ENCODE measurements at places on chromosomes 11 and 22. TPM values are rescaled to one million over a fixed set of nuclear protein-coding genes. Genes with fewer than 3 reads are reported as not detected.

LRRC51 gene
- 3.9 TPM for total RNA-seq

OR51B4 gene
- not detected for total RNA-seq

MMP11 gene
- total RNA-seq = 6.6 TPM

NAGA gene
- 14.4 TPM for total RNA-seq

LDLRAD3 gene
- 38.8 TPM for total RNA-seq

MPEG1 gene
- not detected for total RNA-seq

- no peak for DNase-seq
Measured at GRCh38 chr11:122360875-122361274, 244.9 kb upstream of the BLID start.

DNA sequence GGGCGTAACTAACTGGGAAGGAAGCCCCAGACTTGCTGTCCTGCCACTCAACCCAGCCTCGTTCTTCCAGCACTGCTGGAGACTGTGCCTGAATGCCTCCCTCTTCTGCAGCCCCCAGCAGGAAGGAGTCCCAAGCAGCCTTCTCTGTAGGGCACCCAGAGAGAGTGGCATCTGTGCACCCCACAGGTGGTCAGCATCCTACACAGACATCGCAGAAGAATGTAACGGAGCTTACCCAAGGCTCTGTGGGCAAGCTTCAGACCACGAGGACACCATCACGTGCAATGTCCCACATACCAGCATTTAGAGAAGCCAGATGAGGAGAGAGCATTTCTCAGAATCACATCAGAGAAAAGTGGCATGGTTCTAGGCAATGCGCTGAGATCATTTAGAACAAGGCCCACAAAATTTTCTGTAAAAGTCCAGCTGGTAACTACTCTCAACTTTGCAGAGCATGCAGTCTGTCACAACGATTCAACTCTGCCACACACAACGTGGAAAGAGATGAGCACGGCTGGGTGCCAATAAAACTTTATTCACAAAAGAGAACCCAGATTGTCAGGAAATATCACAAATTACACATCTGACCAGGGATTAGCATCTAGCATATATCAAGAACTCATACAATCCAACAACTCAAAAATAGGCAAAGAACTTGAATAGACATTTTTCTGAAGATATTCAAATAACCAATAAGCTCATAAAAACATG lies 33.4 kb downstream of the SHANK2 start:
- DNase-seq = no peak

GRCh38 chr22:32309585-32310251 lies 47.9 kb upstream of the RFPL3 start:
- DNase-seq = no peak

GRCh38 chr22:50713571-50714056 lies 24.4 kb upstream of the ACR start:
- no peak for DNase-seq

DNA sequence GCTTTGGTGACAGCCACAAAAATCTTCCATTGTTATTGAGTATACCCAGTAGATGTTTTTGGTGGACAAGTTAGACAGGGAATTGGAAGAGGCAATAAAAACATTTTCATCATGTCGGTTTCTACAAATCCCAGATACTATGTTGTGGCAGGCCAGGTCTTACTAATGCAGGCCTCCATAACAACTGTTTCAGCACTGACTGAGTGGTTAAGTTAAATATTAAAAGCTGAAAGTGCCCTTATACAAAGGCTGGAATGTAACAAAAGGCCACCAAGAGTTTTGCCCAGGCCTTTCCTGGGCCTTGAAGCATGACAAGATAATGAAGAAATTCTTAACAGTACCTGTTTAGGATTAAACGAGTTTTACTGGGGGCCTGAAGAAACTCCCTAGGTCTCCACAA lies 29.3 kb downstream of the DMC1 start:
- no peak for DNase-seq

DNA sequence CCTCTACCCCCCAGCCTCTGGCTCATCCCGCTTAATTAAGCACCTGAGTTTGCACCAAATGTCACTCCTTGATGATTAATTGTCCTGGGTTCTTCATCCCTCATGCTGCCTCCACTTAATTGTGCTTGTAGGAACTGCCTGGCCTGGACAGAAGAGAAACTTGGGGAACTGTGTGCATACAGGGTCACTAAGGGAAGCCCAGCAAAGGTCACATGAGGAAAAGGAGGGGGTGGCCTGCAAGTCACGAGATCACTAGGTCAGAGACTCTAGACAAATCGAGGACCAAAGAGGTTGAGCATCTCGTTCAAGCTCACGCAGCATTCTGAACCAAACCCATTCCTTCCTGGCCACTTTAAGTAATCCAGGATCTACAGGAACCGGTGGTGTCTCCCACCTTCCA lies 75.8 kb downstream of the PDE2A start:
- DNase-seq = no peak

GRCh38 chr11:60862171-60862570 lies 5.2 kb upstream of the ZP1 start:
- DNase-seq = no peak

- DNase-seq = peak; percentile 89
Measured at GRCh38 chr11:65274735-65275682, 13.2 kb downstream of the POLA2 start.

- DNase-seq = no peak
Measured at GRCh38 chr11:33052231-33052630, 12.9 kb downstream of the TCP11L1 start.

DNA sequence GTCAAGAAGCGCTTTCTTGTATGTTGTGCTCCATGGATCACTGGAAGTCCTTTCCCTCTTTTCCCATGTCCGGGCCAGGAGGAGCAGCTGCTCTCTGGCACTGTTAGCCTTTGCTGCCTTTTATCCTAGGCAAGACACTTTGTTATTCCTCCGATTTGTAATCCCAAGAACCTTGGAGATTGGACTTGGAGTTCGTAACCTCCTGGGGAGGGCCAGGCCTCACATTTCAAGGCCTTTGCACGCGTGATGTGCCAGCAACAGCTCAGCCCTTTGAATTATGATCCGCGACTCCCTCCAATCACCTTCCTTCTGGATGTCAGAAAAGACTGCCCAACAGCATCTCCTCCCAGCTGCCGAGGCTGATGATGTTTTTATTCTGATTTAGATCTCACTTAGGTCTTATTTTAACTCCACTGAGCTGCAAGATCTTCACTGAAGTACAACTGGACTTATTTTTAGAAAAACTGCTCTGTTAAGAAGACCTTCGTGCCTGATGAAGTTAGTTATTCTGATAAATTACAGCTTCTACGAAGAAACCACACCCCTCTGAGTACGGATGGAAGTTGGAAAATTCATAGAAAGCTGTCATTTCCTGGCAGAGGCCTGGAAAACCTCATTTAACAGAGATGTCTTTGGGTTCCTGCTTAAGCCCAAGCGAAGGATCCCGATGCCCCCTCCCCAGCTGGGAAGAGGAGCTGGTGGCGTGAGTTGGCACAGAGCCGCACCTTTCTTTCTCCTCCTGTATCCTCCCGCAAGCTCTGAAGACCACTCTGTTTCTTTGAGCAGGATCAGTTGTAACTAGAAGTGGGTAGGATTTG lies 62.4 kb downstream of the PARVB start:
- DNase-seq = no peak

DNA sequence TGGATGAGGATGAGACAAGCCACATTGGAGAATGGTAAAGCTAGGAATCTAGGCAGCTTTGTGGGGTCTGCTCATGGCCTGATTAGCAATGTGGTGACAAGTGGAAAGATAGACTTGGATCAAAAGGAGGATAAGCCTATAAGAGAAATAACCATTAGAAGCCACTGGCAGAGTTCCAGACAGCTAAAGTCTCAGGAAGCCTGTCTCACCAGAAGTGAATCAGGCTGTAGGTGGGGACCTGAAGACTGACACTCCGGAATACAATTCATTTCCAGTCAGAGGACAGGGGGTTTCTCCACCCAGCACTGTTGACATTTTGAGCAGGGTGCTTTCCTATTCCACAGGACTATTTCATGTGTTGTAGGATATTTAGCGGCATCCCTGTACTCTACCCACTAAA lies 129.7 kb downstream of the ARHGAP42 start:
- no peak for DNase-seq

DNA sequence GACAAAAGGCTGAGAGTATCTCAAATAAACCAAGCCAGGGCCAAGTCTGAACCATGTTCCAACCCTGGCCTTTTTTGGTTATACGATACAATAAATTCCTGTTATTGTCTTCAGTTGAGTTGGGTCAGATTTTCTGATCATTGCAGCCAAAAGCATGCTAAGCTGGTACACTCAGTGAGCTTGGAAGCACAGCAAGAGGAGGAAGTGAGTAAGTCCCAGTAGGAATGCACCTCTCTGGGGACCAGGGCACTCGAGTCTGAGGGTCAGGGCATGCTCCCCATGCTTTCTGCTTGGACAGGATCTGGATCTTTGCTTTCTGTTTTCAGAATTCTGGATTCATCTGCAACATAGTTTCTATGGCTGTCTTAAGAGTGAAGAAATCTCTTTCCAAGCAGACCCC lies 73.1 kb downstream of the TMPRSS5 start:
- DNase-seq = no peak

DNA sequence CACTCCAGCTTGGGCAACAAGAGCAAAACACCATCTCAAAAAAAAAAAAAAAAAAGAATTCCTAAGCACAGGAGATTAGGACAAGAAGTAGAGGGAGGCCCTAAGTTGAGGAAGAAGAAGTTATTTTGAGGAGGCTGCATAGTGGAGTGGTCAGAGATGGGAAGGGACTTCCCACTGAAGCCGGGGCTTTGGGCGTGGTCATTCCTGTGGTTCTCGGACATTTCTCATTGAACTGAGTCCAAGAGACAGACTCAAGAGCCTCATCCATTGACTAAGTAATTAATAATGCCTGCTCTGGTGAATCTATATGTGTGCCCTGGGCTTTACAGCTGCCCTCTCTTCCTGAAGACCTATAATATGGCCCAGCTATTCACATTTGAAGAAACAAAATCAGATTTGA lies 53.2 kb upstream of the FTH1 start:
- DNase-seq = no peak

All from SJCRH30 (cell line).